H9 (cell line): ENCODE measurements at places on chromosomes 16 and 17. TPM values are rescaled to one million over a fixed set of nuclear protein-coding genes. Genes with fewer than 3 reads are reported as not detected.

- no peaks in the 10 kb centered on the region for H3K36me3 ChIP-seq
- DNase-seq, result no peak
- H3K4me1 ChIP-seq, result peaks cover 4% of the 10 kb centered on the region; the same call in 1 of the 2 replicates
- H3K27ac ChIP-seq, result no peak overlapping the region
- no peaks in the 10 kb centered on the region for H3K27me3 ChIP-seq
- H3K4me3 ChIP-seq, result no peak overlapping the region
Measured at GRCh38 chr17:62741290-62741689, 66.8 kb downstream of the MARCHF10 start.

MMP28 gene
- not detected in 2 replicates for total RNA-seq

DNA sequence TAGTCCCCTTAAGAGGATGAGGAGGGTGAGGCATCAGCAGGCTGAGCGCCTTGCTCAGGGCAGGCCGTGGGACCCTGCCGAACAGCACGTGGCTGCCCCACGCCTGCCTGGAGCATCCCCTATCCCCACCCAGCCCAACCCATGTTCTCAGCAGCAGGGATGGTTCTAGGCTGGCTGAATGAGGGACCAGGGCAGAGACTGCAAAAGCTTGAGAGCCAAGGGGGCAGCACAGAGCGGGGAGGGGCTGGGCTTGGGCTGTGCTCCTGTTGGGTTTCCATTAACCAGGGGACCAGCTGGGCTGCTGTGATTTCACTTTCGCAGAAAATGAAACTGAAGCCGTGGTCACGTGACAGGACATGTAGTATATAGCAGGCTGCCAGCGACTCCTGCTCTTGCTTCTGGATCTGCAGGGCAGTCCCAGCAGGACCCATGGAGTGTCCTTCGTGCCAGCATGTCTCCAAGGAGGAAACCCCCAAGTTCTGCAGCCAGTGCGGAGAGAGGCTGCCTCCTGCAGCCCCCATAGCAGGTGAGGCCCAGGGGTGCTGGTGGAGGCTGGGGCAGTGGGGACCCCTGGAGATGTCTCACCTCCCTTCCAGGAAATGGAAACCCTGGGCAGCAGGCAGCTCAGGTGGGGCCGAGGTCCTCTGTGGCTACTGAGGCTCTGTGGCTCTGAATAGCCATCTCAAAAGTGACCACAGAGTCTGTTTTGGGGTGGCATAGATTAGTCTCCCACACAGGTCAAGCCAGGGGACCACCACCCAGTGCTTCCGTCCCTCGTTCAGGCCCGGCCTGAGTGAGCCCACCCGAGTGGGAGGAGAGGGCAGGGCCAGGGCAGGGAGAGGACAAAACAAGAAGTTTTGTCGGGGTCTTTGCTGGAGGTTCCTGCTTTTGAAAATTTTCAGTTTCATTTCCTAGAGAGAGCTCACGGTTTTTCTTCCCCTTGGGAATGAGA lies 2.9 kb downstream of the RNF213 start:
- no peaks in the 10 kb centered on the region for H3K27me3 ChIP-seq
- peaks cover 7% of the 10 kb centered on the region; the same call in 1 of the 2 replicates for H3K4me1 ChIP-seq
- peak overlapping the region; percentile 50; the same call in 1 of the 3 replicates for H3K4me3 ChIP-seq
- peak; percentile 62 for DNase-seq
- H3K36me3 ChIP-seq, result peaks cover 17% of the 10 kb centered on the region

- DNase-seq, result no peak
- no peak overlapping the region for H3K27ac ChIP-seq
- H3K4me3 ChIP-seq, result no peak overlapping the region
- no peaks in the 10 kb centered on the region for H3K36me3 ChIP-seq
Measured at GRCh38 chr16:79571065-79571902, 29.3 kb downstream of the MAF start.

RTN4RL1 gene
- total RNA-seq, result 0.18 and 0.22 TPM in 2 replicates

DNA sequence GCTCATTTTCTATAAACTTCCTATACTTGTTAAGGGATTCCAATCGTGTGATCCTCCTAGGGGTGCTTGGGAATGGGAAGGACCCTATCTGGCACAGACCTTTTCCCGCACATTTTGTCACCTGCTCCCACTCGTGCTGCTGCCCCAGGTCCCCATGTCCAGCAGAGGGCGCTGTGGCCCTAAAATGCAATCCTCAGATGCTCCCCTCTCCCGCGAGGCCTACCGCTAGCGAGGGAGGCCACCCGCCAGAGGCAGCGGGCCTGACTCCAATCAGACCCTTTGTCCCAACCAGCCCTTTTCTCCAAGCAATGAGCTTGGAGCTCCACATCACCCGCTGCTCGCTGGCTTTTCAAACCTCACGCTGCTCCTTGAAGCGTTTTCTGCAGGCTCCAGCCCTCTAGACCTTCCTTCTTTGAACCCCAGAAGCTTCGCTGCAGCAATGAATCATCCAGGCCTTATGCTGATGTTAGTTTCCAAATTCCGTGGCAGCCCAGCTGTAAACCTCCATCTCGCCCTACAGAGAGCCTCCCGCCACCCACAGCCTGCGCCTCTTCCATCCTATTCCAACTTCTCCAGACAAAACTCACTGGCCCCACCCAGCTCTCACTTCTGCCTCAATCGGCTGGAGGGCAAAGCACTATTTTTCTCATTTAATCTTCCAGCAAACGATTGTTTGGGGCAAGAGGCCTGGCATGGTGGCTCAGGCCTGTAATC lies 23.6 kb upstream of the FZD2 start:
- H3K4me3 ChIP-seq, result peak overlapping the region; percentile 59; the same call in 1 of the 3 replicates
- peaks cover 14% of the 10 kb centered on the region; the same call in 1 of the 2 replicates for H3K27me3 ChIP-seq
- H3K27ac ChIP-seq, result no peak overlapping the region
- peaks cover 2% of the 10 kb centered on the region; the same call in 1 of the 2 replicates for H3K4me1 ChIP-seq

DNA sequence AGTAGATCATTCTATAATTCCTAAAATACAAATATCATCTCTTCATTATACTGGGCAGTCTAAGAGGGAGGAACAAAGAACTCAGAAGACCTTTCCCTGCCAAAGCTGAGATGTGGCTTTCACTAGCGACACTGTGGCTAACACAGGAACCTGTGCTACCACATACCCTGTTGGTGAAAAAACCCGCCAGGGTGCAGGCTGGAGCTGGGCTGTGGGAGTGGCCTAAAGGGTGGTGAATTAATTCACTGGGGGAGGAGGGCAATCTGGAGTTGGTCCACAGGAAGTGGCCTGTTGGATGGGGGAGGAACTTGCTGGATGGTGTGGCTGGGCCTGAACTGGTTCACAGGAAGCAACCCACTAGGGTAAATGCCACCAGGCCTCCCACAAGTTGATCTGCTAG lies 7.4 kb downstream of the ZNF594 start:
- DNase-seq, result no peak
- H3K36me3 ChIP-seq, result peaks cover 92% of the 10 kb centered on the region
- H3K27me3 ChIP-seq, result no peaks in the 10 kb centered on the region
- H3K4me1 ChIP-seq, result no peaks in the 10 kb centered on the region
- H3K27ac ChIP-seq, result no peak overlapping the region
- no peak overlapping the region for H3K4me3 ChIP-seq
